ENCODE measurements at places on chromosomes 7 and 10. TPM values are rescaled to one million over a fixed set of nuclear protein-coding genes. Genes with fewer than 3 reads are reported as not detected.

DNA sequence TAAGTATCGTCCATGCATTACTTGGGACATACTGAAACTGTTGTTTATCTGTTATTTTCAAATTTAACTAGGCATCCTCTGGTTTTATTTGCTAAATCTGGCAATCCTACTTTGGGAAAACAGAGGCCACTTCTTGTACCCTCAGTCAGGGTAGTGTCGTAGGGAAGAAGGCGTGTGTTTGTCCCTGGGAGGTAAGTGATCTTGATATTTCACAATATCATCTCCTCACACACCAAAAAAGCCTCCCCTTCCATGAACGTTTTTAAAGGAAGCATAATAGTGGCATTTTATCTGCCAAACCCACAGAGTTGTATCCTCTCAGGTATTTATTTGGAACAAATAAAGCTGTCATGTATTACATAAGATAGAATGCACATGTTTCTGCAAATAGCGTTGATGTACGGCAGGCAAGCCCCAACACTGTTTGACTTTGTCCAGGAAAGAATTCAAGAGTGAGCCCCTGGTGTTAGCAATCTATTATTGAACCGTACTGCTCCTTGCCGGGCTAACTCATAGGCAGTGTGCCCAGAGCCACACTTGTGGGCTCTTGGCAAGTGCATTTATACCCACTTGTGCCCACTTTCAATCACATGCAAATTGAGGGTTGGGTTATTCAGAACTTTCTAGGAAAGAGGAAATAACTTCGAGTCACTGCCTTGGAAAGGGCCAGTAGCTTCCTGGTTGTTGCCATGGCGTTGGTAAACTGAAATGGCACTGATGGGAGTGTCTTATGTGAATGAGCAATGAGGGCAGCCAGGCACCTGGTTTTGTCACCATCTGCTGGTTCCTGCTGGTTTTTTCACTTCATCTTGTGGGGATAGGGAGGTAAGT, 266.0 kb downstream of the USP6NL start:
- no peak for DNase-seq

DNA sequence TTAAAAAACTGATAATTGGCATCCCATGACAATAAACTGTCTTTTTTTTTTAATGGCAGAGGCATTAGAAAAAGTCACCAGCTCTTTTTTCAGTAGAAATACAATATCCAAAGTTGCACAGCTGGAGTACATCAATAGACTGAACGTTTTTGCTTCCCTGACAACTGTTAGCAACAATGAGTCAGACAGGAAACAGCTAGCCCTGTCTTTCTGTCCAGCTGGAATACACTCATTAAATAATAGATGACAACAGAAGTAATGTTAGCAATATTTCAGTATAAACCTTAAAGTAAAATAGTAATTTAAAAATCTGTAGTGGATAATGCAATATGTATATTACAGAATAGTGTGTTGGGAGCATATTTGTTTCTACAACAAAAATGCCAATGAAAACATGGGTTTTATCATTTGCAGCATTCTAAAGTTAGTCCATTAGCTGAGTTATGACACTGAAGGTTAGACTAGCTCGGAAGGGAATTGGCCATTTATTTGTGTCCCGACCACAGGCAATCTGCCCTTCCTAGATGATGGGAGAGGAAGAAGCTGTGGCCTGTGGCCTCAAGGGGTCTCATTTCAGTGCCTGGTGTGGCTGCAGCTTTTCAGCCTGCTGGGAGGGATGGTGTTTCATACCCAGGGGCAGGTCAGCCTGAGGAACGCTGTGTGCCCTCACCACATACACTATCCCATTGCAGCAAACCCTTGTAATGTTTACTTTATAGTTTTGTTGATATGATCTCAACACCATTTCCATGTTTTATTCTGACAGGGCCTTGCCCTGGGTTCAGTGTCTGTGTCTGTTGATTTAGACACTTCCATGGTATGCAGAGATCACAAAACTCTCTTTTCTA, 173.3 kb downstream of the SLC16A9 start:
- DNase-seq = no peak

Gene ENTPD1
- total RNA-seq = not detected

Gene PLAC9
- total RNA-seq = 5.9 TPM

Gene SLC26A5
- not detected for total RNA-seq

Gene IDE
- total RNA-seq = 29.2 TPM

Gene HYAL4
- total RNA-seq = not detected

Gene CHAT
- total RNA-seq = not detected

- no peak for DNase-seq
Measured at GRCh38 chr10:81917666-81918065, 42.7 kb downstream of the NRG3 start.

DNA sequence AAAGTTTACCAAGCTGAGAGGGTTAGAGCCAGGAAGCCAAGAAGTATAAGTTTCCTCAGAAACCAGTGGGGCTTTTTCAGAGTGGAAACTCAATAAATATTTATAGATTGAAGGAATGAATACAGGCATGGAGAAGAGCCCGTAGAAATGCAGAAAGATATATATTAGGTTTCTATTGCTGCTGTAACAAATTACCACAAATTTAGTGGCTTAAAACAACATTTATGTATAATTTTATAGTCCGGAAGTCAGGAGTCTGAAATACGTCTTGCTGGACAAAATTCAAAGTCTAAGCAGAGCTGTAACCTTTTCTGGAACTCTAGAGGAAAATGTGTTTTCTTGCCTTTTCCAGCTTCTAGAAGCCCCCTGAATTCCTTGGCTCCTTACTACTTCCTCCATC, 107.3 kb upstream of the SEMA3D start:
- no peak for DNase-seq

DNA sequence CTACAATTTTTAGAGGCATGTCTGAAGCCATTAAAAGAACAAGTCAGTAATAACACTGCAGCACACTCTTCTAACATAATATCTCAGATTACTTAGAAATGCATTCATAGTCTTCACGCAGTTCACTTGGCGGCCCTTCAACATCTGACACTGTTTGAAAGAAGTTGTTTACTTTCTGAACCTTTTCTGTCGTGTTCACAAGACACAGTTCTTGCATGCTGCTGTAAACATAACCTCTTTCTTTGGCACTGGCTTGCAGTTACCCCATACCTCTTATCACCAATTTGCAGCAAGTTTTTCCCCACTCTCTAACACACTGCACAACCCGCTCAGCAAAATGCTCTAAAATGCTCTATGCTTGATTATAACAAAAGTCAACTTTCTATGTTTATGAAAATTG, 12.0 kb downstream of the PIP4K2A start:
- no peak for DNase-seq

- DNase-seq = no peak
Measured at GRCh38 chr10:59611048-59611447, 98.6 kb downstream of the SLC16A9 start.

- no peak for DNase-seq
Measured at GRCh38 chr10:34667177-34667576, 147.9 kb downstream of the PARD3 start.

Gene PILRA
- total RNA-seq = not detected

Gene ACBD7
- total RNA-seq = 0.74 TPM

Gene OR2F2
- not detected for total RNA-seq

GRCh38 chr7:127792528-127793342, 140.7 kb downstream of the SND1 start:
- DNase-seq = no peak

DNA sequence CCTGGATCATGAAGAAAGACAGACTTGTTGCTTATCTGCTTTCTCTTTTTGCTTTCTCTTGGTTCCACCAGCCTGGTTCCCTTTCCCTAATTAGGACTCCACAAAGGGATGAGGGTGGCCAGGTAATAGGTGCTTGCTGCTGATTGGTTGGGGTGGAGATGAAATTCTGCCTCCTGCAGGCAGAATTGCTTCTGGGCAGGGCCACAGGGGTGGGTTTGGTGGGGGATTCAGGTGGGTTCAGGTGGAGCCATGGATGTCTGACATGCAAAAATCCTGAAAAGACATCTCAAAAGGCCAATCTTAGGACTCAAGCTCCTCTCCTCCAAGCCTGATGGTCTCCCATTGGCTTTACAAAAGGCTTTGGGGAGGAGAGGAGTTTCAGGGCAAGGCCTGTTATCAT, 25.4 kb upstream of the ACHE start:
- no peak for DNase-seq

GRCh38 chr7:123367484-123368122, 166.8 kb downstream of the IQUB start:
- DNase-seq = no peak

Gene TMEM213
- not detected for total RNA-seq

GRCh38 chr7:156446990-156447389, 193.6 kb upstream of the RNF32 start:
- DNase-seq = no peak

Gene MKX
- total RNA-seq = 40.3 TPM

Gene OR2A5
- total RNA-seq = not detected

Gene GHRHR
- not detected for total RNA-seq

DNA sequence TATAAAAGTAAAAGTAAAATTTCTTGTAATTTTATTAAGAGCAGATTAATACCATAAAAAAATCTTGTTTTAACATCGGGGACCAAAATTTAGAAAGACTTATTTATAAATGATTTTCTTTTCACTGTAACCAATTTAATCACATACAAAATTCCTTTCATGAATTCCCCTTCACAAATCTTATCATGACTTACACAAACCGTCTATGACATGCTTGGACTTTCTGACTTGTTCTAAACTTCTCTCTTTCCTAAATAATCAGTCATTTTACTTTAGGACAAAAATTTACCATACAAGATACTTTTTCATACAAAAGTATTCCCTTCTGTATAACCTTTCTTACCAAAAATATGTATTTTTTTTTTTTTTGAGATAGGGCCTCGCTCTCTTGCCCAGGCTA, 9.3 kb downstream of the CROT start:
- DNase-seq = peak; percentile 22
